Stimulated activated CD4-positive, alpha-beta T cell treated with anti-CD3 and anti-CD28 coated beads, Interleukin-15, amount 100 ng/mL, for 48 hours (primary cell): ENCODE measurements at places on chromosomes 5 and 9.

DNA sequence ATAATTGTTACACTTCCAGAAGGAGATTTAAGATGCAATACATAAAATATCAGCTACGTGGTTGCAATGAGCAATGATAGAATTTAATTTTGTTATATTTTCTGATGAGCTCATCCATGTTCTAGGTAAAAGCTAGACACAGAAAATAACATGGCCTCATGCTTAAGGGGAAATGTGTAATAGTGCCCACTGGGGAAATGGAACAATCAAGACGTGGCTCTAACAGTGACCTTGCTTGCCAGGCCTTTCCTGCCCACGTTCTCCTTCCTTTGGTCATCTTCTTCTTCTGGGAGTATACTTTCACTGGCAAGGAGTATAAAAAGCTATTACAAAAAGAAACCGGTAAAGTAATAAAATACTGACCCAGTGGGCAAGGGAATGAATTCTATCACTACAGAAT, 116.2 kb upstream of the TMEM161B start:
- no peak for DNase-seq

DNA sequence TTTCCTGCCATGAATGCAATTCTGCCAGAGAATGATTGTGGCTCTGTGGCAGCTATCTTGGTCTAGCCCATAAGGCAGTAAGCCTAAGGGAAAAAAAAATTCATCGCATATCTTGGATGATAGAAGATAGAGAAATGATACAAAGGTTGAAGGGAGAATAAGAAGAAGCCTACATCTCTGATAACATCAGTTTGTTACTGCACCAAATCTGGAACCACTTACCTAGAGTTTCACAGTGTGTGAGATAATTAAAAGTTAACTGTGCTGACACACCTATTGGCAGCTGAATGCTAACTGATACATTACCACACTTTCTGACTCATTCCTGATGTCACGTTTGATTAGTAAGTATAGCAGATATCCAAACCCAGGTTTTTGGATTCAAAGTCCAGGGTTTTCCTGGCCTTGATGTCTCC, 91.6 kb upstream of the TAF11L2 start:
- DNase-seq: no peak

DNA sequence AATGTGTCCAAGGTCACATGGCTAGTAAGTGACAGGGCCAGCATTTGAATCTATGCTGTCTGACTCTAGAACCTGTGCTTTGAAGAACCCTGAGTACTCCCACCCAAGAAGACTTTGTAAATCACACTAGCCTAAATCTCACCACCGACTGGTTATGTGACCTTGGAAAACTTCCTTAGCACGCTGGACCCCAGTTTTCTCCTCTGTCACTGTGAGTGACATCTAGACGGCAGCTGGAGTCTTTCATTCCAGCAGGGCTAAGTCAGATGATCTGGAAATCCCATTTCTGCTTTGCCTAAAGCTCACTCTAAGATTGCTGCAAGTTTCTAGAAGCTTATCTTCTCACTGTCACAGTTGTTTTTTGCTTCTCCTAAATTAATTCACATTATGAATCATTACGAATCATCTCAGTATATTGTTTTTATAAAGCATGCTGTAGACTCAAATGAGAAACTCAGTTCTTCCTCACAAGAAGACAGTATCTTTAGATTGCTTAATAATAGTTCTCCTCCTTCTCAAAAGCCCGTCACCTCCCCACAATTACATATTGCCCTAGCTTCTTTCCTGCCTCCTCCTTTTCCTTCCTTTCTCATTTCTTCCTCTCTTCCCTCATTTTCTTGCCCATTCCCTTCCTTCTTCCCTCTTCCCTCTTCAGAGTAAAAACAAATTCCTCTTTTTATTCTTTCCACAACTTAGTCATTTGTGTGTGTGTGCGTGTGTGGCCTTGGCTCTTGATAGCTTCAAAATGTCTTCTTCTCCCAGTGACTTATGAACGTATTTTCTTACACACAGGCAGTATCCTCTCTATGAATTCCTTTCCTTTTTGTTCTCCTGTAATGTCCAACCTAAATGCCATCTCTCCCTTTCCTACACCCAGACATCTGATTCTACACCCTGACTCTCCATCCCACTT, 16.8 kb downstream of the ALDOB start:
- no peak for DNase-seq

DNA sequence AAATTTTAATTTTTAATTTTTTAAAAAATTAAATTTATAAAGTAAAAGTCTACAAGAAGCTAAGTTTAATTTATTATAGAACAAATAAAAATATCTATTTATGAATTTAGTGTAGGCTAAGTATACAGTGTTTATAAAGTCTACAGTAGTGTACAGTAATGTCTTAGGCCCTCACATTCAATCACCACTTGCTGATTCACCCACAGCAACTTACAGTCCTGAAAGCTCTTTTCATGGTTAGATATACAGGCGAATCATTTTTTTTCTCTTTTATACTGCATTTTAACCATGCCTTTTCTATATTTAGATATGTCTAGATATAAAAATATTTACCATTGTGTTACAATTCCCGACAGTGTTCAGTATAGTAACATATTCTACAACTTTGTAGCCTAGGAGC, 55.9 kb downstream of the PCSK1 start:
- no peak for DNase-seq

DNA sequence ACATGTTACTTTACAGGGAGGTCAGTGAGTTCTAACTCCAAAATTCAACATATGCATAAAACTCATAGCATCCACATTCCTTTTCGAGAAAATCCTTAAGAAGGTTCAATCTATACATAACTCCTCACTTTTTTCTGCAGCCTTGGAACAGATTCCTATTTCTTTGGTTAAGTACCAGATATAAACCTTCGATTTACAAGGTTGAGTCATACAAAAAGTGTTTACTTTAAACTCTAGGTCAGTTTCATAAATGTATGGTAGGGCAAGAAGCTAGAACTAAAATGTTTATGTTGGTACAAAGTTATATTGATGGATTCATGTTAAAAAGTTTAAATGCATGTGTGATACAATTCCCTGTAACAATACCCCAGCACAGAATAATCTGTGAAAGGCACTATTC, 19.4 kb downstream of the CDKN2AIPNL start:
- no peak for DNase-seq

DNA sequence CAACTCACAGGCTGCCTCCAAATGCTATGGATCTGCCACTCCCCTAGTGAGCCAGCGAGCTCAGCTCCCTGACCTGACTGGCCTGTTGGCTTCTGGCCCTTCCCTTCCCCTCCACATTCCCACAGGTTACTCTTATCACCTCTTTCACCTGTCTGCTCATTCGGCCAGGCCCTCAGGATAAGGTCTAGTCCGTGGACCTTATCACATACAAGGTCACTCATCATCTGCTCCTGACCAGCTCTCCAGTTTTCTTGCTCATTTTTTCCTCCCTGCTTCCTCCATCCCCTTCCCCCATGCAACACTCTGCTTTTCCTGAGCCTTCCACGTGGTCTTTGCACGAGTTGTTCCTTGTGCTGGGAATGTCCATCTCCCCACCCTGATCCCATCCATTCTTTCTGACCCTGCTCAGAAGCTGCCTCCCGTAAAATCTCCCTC, 25.9 kb upstream of the NDST1 start:
- no peak for DNase-seq

GRCh38 chr5:43410414-43410813, 1.8 kb downstream of the CCL28 start:
- DNase-seq: no peak

GRCh38 chr5:10288592-10289219, 19.0 kb downstream of the CMBL start:
- DNase-seq: peak; percentile 15

GRCh38 chr9:110141227-110141793, 66.6 kb downstream of the C9orf152 start:
- no peak for DNase-seq

GRCh38 chr5:135120951-135121350, 86.9 kb upstream of the PITX1 start:
- DNase-seq: no peak

DNA sequence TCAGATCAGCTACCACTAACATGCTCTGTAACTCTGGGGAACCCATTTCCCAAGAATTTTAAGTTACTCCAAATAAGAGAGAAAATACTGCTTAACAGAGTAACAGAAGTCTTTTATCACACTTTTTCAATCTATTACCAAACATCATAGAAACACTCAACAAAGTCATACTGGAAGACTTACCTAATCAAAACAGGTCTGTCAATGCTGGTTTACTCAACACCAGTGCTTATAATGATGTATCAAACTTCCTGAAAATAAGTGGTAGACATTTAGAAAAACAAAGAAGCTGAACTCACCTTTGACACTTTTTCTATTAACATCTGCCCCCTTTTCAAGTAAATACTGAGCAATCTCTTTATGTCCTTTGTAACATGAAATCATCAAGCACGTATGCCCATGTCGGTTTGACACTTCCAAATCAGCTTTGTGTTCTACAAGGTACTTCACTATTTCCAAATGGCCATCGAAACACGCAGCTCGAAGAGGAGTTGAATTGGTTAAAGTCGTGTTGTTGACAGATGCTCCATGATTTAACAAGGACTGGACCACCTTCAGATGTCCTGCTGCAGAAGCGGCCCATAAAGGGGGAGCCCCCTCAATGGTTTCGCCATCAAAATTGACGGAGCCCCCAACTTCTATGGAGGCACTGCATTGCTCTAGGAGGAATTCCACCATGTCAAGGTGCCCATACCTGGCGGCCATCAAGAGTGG, 1.8 kb downstream of the FEM1C start:
- no peak for DNase-seq

DNA sequence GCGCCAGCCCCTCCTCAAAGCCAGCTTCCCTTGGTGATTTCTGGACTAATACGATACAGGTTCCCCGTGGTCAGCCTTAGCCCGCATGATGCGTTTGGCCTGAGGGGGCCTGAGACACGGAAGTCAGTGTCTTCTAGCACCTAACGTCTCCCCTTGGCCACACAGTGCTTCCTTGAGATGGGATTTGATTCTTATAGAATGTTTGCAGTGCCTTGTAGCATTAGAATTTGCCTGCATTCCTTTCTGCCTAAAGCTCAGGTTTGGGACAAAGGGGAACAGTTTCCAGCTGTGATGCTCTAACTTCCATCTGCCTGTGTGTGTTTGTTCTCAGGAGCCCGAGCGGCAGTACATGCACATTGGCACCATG, 34.4 kb downstream of the CFAP90 start:
- DNase-seq: no peak

- DNase-seq: no peak
Measured at GRCh38 chr5:156378159-156378558, 51.2 kb downstream of the SGCD start.

DNA sequence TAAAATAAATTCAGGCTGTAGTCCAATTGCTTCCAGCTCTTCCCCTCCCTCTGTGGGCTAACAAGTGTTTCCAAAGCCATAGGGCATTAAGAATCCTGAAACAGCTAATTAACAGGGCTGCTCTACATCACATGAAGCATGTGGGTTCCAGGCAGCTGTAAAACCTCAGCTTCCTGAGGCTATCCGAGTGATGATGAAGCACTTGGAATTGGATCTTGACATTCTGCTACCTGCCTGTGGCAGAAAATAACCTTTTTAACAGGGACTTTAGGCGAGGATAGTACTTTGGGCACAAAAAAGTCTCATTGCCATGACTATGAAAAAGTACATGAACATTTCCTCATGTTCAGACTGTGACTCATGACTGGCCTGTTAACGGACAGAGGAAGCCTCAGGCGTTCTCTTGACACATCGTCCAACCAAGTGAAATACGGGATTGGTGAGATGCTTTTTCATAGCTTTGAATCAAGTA, 107.2 kb downstream of the PDE4D start:
- no peak for DNase-seq

DNA sequence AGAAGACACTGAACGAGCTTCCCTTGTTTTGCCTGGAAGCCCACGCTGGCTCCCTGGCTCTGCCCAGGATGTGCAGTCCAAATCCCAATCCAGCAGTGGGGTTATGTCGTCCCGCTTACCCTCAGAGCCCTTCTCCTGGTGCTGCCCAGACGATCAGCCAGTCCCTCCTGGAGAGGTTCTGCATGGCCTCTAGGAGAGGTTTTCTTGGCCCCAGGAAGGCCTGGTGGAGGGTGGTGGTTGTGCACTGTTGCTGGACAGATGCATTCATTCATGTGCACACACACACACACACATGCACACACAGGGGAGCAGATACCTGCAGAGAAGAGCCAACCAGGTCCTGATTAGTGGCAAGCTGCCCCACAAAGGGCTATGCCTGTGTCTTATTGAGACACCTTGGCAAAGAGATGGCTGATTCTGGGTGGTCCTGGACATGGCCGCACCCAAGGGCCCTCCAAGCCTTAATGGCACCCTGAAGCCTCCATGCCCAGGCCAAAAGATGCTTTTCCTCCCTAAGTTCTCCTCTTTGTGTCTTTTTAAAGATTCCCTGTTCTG, 10.5 kb upstream of the OLFM1 start:
- no peak for DNase-seq

GRCh38 chr5:159100025-159100781, 487 bp upstream of the EBF1 start:
- DNase-seq: peak; percentile 63

GRCh38 chr9:125409637-125410521, 148.3 kb downstream of the GAPVD1 start:
- DNase-seq: peak; percentile 21

GRCh38 chr5:132195727-132196126, 31.9 kb downstream of the P4HA2 start:
- DNase-seq: no peak

DNA sequence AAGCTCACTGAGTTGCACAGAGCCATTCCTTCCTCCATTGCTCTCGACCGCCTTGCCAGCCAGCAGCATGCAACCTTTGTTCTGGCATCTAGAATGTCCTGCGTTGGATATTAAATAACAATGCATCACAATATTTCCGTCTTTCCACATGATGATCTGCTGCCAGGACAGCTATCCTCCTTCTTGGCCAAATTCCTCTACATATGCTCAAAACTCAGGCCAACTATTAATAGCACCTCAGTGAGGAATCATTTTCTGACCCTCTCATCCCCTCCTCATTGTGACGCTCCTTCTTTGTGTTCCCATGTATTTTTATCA, 128.6 kb downstream of the MYO10 start:
- DNase-seq: no peak

- no peak for DNase-seq
Measured at GRCh38 chr9:38747067-38747466, 27.1 kb upstream of the FAM240B start.

GRCh38 chr5:140073296-140073695, 30.2 kb upstream of the NRG2 start:
- DNase-seq: no peak

DNA sequence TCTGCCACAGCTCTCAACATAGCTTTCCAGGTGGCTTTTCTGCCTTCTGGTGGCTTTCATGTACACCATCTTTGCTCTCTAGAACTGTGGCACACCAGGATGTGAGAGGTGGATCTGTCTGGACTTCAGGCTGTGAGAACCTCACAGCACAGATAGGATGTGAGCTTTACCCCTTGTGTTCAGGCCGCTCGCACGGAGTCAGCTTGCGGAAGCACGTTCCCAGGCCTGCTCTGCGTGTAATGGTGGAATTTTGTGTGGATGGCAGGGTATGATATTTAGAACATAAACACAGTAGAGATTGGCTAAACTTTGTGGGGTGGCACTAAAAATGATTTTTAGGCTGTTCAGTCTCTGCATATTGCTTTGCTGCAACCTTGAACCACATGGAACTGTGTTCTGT, 250.5 kb downstream of the FANCC start:
- no peak for DNase-seq
